ENCODE measurements at places on chromosomes 1 and 21. TPM values are rescaled to one million over a fixed set of nuclear protein-coding genes. Genes with fewer than 3 reads are reported as not detected.

CPLANE2 gene
- total RNA-seq, result 26.0 TPM

RNF2 gene
- 13.3 TPM for total RNA-seq

FAM3B gene
- not detected for total RNA-seq

CC2D1B gene
- 19.5 TPM for total RNA-seq

- no peaks in the 10 kb centered on the region for H3K36me3 ChIP-seq
- peak; percentile 29 for DNase-seq
- H3K27me3 ChIP-seq, result no peaks in the 10 kb centered on the region
- no peak overlapping the region for H3K27ac ChIP-seq
- no peak overlapping the region for H3K4me3 ChIP-seq
- H3K4me1 ChIP-seq, result peaks cover 18% of the 10 kb centered on the region
Measured at GRCh38 chr1:59139396-59139795, 157.5 kb upstream of the FGGY start.

GRCh38 chr1:39777306-39777705 is 6.2 kb upstream of the OXCT2 start:
- no peaks in the 10 kb centered on the region for H3K4me1 ChIP-seq
- no peak for DNase-seq
- H3K27me3 ChIP-seq, result no peaks in the 10 kb centered on the region
- no peak overlapping the region for H3K27ac ChIP-seq

GRCh38 chr1:174836543-174836942 is 163.2 kb upstream of the CACYBP start:
- no peaks in the 10 kb centered on the region for H3K36me3 ChIP-seq
- no peak overlapping the region for H3K27ac ChIP-seq
- no peak for DNase-seq
- no peaks in the 10 kb centered on the region for H3K27me3 ChIP-seq
- H3K4me1 ChIP-seq, result no peaks in the 10 kb centered on the region

GRCh38 chr1:93874025-93874651 is 4.9 kb downstream of the DNTTIP2 start:
- no peak for DNase-seq
- no peak overlapping the region for H3K4me3 ChIP-seq
- peaks cover 85% of the 10 kb centered on the region for H3K36me3 ChIP-seq
- no peaks in the 10 kb centered on the region for H3K27me3 ChIP-seq
- peaks cover 22% of the 10 kb centered on the region for H3K4me1 ChIP-seq

DNA sequence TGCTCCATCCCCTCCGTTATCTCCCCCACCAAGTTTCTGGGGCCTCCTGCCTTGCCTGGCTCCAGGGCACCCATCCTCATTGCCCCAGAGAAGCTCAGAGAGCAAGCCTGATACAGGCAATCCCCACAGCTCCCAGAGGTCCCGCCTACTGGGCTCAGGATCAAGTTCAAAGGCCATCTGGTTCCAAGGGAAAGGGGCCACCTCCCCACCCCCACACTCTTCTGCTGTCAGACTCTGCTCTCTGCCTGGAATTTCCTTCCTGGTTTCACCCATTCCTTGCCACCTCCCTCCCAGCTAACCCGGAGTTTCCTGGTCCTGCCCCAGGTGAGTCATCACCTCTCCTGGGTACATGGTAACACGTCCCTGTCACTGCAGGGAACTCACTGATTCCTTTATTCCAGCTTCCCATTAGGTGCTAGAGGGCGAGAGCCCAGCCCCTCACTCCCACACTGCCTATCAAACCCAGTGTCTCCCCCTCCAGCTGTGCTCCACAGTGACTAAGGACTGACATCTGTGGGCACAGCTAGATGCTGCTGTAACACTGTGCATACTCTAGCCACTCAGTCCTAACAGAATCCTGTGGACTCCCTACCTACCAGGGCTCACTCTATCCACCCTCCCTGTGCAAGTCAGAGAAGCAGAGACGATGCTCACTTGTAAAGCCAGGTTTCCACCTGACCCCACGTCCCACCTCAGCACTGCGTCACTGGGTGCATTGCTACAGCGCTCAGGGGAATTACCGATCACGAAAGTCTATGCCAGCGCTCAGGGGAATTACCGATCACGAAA is 21.8 kb downstream of the RSPH1 start:
- no peak for DNase-seq
- no peak overlapping the region for H3K4me3 ChIP-seq
- H3K27me3 ChIP-seq, result no peaks in the 10 kb centered on the region
- no peaks in the 10 kb centered on the region for H3K36me3 ChIP-seq

GRCh38 chr1:7962014-7962335 is 464 bp downstream of the PARK7 start:
- DNase-seq, result no peak
- no peaks in the 10 kb centered on the region for H3K27me3 ChIP-seq
- H3K4me3 ChIP-seq, result peak overlapping the region; percentile 96
- peaks cover 30% of the 10 kb centered on the region for H3K4me1 ChIP-seq
- peaks cover 19% of the 10 kb centered on the region for H3K36me3 ChIP-seq

GRCh38 chr1:48810740-48811139 is 34.0 kb upstream of the BEND5 start:
- H3K27me3 ChIP-seq, result no peaks in the 10 kb centered on the region
- DNase-seq, result no peak
- no peak overlapping the region for H3K4me3 ChIP-seq
- H3K27ac ChIP-seq, result no peak overlapping the region

DNA sequence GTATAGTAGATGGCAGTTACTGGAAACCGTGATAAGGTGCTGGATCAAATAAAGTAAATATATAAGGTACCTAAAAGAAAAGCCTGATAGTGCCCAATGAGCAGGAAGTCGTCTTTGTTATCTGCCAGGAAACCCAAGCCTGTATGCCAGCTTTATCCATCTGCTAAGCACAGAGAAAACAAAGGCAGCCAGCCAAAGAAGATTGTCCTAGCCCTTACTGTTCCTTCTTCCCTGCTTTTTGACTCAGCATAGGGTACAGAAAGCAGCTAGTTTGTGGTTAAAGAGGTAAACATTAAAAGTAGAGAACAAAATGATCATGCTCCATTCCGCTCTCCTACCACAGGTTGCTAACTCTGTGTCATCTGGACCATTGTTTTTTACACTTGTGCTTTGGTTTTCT is 10.1 kb downstream of the KRTAP22-2 start:
- no peak overlapping the region for H3K27ac ChIP-seq
- H3K36me3 ChIP-seq, result no peaks in the 10 kb centered on the region
- no peak for DNase-seq
- H3K4me3 ChIP-seq, result no peak overlapping the region
- no peaks in the 10 kb centered on the region for H3K4me1 ChIP-seq
- H3K27me3 ChIP-seq, result no peaks in the 10 kb centered on the region
